ENCODE measurements at places on chromosomes 3 and 15. TPM values are rescaled to one million over a fixed set of nuclear protein-coding genes. Genes with fewer than 3 reads are reported as not detected.

SPATA12 gene
- not detected for total RNA-seq

GUCA1C gene
- total RNA-seq, result not detected

TM6SF1 gene
- 14.0 TPM for total RNA-seq

WWTR1 gene
- total RNA-seq, result 71.6 TPM

GOLGA8J gene
- 3.7 TPM for total RNA-seq

NECTIN3 gene
- 85.7 TPM for total RNA-seq

AGTR1 gene
- 19.5 TPM for total RNA-seq

SLC35A5 gene
- total RNA-seq, result 55.6 TPM

CD86 gene
- 0.49 TPM for total RNA-seq

CADM2 gene
- total RNA-seq, result 4.3 TPM

RASL12 gene
- total RNA-seq, result 5.1 TPM

TMEM158 gene
- not detected for total RNA-seq
